ENCODE measurements at places on chromosomes 4 and X. TPM values are rescaled to one million over a fixed set of nuclear protein-coding genes. Genes with fewer than 3 reads are reported as not detected.

GRCh38 chrX:134683351-134684005 is 25.2 kb upstream of the PLAC1 start:
- DNase-seq: no peak

Gene NPY2R
- not detected for total RNA-seq

DNA sequence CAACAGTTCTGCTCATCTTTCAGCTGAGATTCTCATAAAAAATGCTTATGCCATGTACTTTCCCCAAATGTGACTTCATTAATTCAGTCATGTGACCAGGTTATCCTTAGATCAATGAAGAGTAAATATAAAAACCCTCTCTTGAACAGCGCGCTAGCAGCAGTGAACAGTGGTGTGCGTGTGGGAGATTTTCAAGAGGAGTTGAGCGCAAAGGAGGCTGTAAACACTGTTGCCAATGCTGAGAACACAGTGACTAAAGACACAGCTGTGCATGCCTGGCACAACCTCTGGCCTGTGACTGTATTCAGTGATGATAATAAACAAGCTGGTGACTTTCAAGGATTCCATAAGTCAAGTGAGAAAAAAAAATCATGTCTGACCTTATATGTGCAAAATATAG is 25.1 kb downstream of the MSX1 start:
- DNase-seq: no peak

- no peak for DNase-seq
These were observed 10.7 kb upstream of the S100P start for GRCh38 chr4:6682862-6683590.

DNA sequence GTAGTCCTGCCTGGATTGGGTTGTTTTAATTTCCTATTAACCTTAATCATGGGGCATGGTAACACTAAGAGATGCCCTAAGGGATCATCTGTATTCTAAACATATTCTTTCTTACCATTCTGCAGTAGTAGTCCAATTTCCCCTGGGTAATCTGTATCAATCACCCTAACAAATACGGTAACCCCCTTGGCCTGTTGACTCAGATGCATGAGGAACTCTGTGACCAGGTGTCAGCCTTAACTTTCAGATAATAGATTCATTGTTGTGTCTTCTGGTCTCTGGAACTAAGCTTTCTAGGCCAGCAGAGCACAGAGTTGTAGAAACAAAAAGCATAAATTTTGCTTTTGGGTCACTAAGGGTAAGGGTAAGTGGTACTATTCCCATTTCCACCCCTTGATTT is 13.1 kb upstream of the BANK1 start:
- DNase-seq: no peak

DNA sequence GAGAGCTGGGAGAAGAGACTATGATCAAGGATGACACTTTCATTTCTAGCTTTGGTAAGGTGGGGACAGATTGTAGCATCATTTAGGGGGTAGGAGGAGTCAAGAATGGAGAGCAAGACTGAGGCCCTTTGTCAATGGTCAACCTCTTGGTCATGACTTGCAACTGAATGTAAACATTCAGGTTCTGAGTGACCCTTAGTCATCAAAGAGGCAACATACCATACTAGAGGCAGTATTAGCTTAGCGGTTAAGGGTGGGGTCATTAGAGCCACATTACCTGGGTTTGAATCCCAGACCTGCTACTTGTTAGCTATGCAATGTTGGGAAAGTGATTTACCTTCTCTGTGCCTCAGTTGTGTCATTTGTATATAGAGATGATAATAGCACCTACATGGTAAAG is 76.5 kb downstream of the MED28 start:
- DNase-seq: no peak

DNA sequence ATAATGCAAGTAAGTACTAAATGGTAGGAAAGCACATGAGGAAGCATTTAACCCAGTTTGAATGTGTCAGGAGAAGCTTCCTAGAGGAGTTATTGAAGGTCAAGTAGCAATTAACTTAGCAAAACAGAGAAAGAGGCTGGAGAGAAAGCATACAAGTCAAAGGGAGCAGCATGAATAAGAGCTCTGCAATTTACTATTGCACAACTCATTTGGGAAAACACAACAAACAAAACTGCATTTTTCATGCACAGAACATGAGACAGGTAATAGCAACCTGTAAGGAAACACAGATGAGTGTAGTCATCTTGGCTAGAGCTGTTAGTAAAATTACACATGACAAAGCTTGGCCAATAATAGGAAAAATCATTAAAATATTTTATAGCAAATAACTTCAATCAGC is 538.1 kb downstream of the PPP4R3C start:
- no peak for DNase-seq

- no peak for DNase-seq
These were observed 132.7 kb downstream of the BTC start for GRCh38 chr4:74661427-74662201.

- no peak for DNase-seq
These were observed 107.6 kb downstream of the USP46 start for GRCh38 chr4:52551487-52551886.

DNA sequence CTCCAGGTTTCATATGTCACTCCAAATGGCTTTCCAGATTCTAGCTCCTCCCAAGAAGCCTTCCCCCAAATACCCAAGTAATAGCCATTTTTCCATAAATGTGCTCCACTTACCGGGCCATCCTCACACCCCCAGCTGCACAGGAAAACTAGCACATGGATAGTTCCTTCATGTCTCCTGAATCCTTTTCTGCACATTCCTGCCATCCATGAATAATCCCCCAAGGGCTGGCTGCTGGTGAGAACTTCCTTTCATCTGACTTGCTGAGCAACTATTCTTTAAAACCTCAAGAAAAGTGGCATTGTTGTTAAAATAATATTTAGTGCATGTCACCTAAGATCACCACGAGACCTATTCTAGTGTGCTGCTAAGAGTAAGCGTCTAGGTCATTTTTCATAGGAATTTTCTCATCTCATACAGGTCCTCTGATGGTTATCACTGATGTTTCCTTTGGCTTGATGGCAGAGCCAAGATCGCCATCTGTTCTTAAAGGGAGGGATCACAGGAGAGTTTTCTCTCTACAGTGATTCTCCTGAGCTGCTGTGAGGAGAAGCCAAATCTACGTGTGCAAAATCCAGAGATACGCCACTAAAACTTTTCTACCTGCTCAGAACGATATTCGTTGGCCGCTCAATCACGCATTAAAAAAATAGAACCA is 71.3 kb downstream of the MAP3K15 start:
- DNase-seq: no peak

Gene ACE2
- 3.4 TPM for total RNA-seq

Gene SPIN4
- total RNA-seq: 20.0 TPM

Gene IL21
- total RNA-seq: not detected

All from upper lobe of right lung (tissue), 1 donor.